ENCODE measurements at places on chromosomes 1 and 21.

GRCh38 chr1:43507296-43508295, 23.1 kb upstream of the PTPRF start:
- no peak for DNase-seq

- no peak for DNase-seq
Observed at GRCh38 chr21:44253832-44254710, 7.6 kb downstream of the DNMT3L start.

- no peak for DNase-seq
Observed at GRCh38 chr1:9809100-9809510, 14.7 kb downstream of the CLSTN1 start.

DNA sequence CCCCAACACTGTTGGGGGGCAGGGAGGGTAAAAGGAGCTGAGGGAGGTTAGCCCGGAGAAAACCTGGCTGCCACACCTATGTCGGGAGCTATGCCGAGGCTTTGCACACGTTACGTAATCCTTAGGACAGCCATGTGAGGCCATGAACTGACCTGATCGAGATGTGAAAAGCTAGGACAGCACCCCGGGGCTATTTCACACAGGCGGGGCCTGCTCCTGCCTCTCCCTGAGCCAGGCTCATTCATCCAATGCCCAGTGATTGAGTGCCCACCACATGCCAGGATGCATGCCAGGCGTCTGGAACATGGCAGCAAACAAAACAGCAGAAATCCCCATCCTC, 30.2 kb downstream of the LDLRAP1 start:
- no peak for DNase-seq

DNA sequence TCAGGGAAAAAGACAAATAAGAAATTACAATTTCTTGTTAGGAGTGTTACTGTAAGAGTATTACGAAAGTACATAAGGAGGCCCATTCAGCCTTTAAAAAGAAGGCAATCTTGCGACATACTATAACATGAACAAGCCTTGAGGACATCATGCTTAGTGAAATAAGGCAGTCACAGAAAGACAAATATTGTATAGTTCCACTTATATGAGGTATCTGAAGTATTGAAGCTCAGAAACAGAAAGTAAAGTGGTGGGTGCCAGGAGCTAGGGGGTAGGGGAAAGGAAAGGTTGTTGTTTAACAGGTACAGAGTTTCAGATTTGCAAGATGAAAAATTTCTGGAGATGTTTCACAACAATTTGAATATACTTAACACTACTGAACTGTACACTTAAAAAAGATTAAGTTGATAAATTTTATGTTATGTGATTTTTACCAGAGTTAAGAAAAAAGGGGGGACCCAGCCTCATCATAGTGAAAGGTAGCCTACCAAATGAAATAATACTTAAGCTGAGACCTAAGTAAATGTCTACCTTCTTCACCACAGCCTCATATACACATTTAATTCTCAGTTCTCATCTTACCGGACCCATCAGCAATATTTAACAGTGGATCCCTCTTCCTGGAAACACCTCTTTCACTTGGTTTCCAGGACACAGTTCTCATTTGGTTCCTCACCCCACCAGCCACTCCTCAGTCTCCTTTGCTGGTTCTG, 19.5 kb downstream of the USP24 start:
- no peak for DNase-seq

DNA sequence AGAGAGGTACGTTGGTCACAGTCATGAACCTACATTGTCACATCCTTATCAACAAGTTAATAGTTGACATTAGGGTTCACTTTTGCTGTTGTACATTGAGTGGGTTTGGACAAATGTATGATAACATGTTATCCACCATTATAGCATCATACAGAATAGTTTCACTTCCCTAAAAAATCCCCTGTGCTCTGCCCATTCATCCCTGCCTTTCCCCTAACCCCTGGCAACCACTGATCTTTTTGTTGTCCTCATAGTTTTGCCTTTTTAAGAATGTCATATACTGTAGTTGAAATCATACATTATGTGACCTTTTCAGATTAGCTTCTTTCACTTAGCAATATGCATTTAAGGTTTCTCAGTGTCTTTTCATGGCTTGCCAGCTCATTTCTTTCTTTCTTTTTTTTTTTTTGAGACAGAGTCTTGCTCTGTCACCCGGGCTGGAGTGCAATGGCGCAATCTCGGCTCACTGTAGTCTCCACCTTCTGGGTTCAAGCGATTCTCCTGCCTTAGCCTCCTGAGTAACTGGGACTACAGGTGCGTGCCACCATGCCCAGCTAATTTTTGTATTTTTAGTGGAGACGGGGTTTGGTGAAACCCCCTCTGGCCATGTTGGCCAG, 50.6 kb downstream of the UCK2 start:
- no peak for DNase-seq

DNA sequence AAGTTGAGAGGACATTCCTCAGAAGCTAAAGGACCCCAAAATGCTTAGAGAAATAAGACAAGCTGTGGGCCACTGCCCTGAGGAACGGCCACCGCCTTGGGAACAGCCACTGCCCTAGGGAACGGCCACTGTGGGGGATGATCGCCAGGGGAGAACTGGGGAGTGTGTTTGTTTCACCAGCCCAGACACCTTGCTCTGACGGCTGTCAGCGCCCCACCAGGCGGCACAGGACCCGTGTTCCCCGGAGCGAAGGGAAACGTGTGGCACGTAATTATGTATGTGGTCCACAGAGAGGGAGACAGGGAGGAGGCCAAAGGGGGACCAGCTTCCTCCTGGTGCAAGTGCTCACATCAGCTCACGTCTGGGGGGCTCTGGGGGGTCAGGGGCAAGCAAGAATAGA, 45.8 kb upstream of the RIPK4 start:
- no peak for DNase-seq

DNA sequence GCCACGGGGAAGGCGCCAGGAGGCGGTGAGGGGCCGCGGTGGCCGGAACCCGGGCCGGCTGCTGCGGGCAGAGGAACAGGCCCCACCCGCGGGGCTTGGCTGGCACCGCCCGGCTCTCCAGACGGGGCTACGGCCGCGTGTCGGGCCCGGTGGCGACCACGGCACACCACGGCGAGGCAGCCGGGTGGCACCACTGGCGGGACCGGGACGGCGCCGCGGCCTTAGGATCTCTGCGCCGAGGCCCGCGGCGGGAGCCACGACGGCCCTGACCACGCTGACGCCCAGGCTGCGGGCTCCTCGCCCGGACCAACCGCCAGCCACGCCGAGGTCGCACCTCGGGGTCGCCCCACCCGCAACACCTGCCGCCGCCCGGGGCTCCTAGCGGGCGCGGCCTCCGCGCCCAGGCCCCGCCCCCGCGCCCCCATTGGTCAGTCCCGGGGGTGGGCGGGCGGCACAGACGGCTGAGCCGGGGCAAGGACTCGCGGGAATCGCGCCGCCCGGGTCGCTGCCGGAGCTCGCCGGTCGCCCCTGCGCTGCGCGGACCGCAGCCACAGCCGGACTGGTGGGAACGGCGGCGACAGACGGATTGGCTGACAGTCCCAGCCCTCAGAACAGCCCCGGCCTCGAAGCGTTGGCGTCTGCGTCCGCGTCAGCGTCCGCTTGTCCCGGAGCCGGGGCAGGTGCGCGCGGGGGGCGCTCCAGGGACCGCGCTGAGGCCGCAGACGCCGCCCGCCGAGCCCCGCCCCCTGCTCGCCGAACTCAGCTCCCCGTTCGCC, at the start of gene BMP8A:
BMP8A (plus strand) TSS at position 491 of the 776 bp plus-strand sequence. CDS start 356 bp downstream, outside the sequence.
- no peak for DNase-seq

DNA sequence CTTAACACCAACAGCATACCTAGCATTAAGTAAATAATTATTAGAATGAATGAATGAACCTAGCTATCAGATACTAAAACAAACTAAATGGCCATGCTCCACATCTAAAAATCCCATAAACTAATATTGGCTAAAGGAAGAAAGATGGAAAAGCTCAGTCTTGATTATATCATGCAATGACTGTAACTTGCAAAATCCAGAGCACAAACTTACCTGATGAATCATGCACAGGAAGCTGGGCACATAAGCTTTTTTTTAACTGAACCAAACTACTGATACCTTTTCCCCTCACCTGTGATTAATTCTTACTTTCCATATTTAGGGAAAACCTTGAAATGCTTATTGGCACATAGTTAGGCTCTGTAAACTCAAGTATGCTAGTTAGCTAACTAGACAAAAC, 70.2 kb downstream of the KIF14 start:
- no peak for DNase-seq

DNA sequence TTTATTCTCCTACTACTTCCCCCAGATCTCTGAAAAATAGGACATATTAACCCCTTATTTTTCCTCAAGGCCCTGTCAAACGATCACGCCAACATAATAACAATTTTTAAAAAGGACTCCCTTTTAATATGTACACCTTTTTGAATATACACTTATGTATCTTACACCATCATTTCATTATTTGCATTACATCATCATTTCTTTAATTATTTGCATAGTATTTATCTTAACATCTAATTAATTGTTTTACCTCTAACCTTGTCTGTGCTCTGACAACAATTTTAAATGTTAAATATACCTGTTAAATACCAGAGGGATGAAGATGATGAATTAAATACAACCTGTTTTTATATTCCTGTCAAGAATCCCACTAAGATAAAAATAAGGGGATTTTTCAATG, 432.2 kb downstream of the PTPRC start:
- no peak for DNase-seq

DNA sequence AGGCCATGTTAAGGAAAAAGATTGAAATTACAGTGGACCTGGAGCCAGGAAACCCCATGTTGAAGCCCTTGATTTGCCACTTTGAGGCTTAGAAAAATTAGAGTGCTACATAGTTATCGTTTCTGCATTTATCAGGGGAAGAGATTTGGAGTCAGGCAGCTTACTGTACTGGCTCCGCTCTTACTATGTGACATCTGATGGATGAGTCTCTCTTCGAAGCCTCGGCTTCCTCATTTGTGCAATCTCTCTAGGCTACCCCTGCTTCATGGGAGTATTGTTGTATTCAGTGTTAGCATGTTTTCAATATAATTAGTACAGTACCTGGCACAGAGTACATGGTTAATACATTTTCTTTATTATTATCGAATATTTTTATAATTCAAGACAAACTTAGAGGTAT, 480.4 kb upstream of the USP24 start:
- DNase-seq = no peak

DNA sequence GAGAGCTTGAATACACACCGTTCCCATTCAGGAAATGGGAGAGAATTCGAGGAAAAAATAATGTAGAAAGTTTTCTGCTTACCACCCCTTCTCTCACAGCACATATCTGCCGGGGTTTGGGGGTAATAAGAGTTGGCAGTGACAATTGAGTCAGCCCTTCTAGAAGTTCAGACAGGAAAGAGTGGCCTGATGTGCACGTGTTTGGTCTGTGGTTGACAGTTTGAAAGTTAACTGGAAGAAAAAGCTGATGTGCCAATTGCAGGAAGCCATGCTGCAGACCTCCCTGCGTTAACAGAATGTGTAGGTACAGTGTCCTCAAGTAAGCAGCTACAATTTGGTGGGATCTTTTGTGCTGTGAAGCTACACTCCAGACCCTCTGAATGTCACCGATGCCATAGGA, 50.9 kb downstream of the DHX9 start:
- DNase-seq = no peak

- no peak for DNase-seq
Observed at GRCh38 chr1:206705726-206706297, 21.1 kb downstream of the MAPKAPK2 start.

DNA sequence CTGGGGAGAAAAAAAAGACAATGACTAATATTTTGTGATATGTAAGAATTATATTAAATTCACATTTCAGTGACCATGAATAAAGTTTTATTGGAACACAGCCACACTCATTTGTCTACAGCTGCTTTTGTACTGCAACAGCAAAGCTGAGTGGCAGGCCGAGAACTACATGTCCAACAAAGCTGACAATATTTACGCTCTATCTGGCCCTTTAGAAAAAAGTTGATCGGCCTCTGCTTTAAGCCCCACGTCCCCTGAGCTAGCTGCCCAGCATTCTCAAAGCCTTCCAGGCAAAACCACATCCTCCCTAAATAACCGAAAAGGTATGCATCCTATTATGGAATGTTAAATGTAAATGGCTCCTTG, 8.6 kb downstream of the SLC2A1 start:
- no peak for DNase-seq
